ENCODE measurements at places on chromosomes 6 and 20.
A peak's percentile ranks its signal among the peaks of the same experiment; 100 is the strongest.

DNA sequence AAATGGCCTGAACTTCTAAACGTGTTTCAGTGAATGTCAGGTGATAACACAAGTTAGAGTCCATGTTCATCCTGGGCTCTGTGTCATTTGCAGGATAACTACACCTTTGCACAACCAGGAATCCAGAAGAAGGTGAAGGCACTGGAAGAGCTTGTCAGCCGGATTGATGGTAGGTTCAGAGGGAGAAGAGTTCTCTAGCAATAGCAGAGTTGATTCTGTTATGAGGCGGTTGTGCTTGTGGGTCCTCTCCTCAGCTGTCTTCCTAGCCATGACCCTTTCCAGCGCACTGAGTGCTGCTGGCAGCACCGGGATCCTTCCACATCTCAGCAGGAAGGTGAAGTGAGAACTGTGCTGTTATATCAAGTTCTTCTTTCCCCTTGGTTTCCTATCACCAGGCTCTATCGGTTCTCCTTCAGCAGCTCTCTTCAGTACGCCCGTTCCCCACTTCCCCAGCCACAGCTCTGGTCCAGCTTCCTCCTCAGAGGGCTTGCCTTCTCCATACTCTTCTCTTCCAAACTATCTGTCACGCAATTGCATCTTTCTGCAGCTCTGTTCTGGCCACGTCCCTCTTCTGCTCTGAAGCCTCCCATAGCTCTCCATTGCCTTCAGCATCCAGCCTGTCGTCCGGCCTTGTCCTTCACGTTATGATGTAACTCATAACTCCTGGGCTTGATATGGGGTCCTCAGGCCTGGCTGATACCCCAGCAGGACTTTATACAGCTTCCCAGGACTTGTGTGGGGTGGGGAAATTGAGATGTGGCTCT is 39.9 kb upstream of the RNF8 start:
- DNase-seq, result no peak

DNA sequence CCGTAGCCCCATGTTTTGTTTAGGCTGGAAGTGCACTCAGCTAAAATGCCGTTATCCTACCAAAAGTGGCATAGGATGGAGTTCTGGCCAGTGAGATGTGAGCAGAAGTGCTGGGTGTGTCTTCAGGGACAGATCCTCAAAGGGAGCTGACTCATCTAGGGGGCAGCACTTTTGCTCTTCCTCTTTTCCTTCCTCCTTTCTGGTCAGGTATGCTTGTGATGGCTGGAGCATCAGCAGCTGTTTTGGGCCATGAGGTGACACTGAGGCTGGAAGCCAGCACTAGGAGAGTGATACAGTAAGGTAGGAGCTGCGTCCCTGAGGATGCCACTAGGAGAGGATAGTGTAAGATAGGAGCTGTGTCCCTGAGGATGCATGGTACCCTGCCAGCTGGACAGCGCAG is 4.6 kb upstream of the OSBPL2 start:
- no peak for DNase-seq

DNA sequence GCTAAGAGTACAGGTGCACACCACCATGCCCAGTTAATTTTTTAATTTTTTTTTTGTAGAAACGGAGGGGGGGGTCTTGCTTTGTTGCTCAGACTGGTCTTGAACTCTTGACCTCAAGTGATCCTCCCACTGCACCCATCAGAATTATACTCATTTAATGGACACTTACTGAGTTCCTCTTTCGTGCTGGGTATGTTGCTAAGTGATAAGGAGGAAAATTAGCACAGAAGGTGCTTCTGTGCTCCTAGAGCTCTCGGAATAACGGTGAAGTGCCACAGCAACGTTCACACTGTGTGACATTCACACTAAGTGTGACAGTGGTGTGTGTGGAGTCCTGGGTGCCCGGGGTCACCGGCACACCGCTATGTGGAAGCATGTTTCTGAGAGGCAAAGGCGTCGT is 32.1 kb upstream of the BMP6 start:
- no peak for DNase-seq

DNA sequence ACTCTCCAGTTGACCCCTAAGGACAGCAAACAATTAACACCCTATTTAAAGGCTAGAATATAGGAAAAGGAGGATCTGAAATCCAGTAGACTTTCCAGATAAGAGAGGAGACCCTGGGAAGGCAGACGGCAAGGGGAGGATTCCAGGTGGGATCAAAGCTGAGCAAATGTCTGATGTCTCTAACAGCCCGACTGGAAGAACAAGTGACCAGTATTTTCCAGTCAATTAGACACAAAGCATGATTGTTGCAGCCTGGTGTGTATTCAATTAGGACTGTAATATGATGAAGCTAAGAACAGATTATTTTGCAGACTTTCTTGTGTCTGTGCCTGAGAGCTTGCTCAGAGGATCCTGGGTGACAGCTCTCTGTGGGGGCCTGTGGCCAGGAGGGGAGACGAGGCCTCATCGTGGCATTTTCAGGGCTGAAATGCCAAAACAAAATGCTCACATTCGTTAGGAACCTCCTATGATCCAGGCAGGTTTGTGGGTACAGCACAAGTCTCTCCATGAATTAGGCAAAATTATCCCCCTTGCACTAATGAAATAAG is 471.8 kb upstream of the AGPAT4 start:
- no peak for DNase-seq

- DNase-seq, result no peak
These were observed 6.2 kb downstream of the RWDD2A start for GRCh38 chr6:83199173-83199862.

DNA sequence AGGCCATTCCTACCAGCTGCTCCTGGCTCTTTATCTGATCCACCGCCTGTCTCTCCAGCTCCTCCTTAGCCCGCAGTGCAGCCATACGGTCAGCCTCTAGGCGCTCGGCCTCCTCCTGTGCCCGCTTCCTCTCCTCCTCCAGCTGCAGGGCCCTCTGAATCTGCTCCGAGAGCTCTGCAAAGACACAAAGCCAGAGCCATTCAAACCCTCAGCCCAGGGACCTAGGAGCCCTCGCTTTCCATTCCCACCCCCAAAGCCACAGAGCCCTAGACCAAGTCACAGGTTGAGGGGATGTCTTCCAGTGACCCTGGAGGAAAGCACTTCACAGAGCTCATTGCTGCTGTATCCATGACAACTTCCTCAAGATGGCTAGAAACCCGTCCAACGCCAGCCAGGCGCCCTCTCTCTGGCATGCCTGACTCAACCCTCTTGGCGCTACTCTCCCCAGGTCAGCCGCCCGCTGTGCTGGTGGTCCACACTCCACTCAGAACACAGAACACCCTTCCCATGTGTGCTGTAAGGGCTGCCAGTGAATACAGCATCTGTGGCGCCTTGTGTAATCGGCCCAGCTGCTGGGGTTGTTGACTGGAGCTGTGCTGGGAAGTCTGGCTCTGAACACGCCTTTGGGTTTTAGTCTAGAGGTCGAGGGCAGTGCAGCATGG is 49.3 kb downstream of the EZR start:
- DNase-seq, result no peak

GRCh38 chr20:13610184-13610583 is 28.5 kb downstream of the TASP1 start:
- no peak for DNase-seq

- no peak for DNase-seq
These were observed 162.5 kb downstream of the ALDH8A1 start for GRCh38 chr6:134787261-134787877.

DNA sequence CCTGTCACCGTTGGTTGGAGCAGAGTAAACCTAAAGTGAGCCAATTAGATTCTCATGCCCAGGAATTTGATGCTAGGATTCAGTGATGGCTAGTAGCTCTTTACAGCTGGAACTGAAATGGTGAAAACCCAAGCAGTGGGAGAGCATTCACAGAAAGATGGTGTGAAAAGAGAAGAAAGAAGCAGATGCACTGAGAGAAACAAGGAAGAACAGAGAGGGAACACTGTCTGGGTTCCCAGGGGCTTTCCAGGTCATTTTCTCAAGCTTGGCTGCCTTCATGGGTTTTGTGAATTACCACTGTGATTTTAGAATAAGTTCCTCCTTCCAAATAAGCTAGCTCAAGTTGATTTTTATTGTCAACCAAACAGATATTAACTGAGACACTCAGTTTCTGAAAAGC is 104.1 kb upstream of the AKIRIN2 start:
- DNase-seq, result no peak

DNA sequence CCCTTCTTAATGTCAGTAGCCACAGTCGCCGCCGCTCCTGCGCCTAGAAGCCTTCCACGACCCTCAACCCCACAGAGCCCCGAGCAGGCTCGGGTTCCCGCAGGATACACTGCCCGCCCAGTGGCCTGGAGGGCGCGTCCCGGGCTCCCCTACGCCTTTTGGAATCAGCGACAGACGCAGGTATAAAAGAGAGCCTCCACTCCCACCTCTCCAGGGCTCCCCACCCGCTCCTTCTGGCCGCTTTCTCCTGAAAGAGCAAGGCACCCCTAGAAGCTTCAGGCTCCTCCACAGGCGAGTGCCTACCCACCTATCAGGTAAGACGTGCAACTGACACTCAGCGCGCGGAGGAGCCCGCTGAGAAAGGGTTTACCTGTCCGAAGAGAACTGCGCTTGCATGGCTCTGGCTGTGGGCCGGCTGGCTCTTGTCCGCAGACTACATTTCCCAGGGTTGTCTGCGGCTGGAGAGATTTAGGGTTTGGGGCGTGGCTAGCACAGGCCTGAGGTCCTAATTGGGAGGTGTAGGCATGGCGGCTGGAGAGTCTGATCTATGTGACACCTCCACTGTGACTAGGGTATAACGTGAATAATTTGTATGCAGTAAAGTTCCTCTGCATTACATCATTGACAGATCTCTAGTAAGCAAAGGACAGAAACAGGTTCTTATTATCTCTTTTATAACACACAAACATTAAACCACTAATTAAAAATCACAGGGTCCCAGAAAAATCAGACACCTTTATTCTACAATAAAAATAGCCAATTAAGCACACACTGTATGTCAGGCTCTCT is 13.5 kb upstream of the ZNF391 start:
- peak; percentile 83 for DNase-seq

DNA sequence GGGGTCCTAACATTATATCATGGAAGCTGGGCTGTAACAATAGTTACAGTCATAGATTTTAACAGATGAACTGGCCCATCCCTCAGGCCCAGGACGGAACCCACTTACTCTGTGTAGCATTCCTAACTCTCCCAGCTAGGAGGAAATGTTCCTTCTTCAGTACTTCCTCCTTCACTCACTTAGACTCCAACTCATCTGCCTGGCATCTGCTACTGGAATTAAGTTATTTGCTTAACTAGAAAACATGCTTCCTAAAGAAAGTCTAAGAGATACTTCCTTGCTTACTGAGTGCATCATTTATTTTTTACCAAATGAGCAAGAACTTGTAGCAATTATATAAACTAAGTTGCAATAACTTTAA is 20.5 kb downstream of the GCLC start:
- DNase-seq, result no peak

- no peak for DNase-seq
These were observed 489.3 kb upstream of the FLRT3 start for GRCh38 chr20:14826543-14827313.

DNA sequence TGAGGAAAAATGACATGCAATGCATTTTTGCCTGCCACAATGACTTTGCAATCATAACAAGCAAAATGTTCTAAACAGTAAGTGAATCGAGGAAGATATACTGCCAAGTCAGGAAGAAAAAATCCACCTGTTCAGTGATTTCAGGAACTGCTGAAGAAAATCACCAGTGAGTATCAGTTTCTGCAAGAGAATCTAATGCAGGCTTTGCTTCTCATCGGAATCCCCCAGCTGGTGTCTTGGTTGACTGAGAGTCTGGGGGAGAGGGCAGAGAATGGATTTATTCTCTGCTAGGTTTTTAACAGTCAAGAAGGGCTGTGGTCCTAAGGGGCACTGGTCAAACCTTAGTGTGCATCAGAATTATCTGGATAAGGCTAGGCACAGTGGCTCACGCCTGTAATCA is 363.4 kb downstream of the CDH26 start:
- no peak for DNase-seq

DNA sequence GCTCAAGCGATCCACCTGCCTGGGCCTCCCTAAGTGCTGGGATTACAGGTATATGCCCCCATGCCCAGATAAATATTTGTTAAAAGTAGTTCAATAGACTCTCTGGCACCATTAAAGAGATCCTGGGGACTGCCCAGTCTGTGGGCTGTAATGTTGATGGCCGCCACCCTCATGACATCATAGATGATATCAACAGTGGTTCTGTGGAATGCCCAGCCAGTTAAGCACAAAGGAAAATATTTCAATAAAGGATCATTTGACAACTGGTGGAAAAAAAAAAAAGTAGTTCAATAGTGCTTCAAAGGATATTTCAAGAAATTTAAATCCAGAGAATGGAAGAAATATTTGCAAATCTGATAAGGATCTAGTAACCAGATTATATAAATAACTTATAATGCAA is 1.5 kb upstream of the CRIP3 start:
- DNase-seq, result no peak

- peak; percentile 4 for DNase-seq
These were observed 34.6 kb downstream of the FBXO5 start for GRCh38 chr6:152948150-152948768.

- DNase-seq, result no peak
These were observed 288.7 kb downstream of the CD109 start for GRCh38 chr6:73984571-73985210.

DNA sequence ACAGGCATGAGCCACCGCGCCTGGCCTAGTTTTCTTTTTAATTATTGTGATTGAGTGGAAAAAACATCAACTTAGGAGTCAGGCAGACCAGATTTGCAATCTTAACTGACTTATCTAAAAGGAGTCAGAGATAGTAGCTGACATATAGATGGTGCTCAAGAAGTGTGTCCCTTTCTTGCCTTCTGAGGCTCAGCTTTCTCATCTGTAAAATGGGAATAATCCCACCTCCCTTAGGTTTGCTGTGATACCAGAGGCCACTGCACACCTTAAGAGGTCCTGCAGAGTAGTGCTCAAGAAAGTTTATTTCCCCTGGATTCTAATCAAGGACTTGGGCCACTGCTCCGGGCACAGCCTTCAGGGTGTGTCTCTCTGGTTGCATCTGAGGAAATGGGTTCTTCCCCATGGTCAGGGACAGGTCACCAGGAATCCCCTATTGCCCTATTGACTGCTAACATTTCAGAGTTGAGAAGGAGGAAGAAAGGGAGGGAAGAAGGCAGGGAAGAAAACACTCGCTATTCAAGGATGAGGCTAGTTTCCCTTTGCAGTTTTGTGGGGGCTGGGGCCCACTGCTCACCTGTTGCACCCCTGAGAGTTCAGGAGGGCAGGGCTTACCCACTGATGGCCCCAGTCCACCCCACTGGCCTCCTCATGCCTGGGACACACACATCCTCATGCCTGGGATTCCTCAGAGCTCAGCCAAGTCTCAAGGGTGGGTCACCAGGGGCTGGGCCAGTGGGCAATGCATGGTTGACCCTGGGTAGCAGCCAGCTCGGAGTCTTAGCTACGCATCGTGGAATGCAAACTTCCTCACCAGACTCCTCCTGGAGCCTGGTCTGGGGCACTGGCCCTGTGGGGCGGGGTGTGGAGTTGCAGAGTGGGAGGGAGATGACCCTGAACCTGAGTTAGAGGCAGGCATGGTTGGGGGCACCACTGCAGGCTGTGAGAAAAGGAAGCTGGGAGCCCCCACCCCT is 21.2 kb downstream of the C6orf132 start:
- no peak for DNase-seq

DNA sequence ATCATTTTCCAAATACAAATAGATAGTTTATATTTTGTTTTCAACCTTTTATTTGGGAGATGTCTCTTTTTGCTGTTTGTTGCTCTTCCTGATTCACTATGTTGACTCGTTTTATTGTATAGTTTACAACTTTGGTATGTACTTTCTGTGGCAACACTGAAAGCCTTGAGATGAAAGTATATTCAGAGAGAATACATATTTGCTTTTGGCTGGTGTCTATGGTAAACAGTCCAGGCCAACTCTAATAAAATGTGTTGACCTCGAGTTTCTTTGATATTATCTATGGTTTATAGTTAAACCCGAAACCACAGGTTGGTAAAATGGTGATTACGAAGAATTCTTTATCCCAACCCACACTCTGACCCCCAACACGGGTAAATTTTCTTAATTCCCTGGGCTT is 919.6 kb upstream of the MAP3K7 start:
- no peak for DNase-seq

Measured in CD4-positive, alpha-beta T cell treated with Interleukin-17A for 4 hours (primary cell).